ENCODE measurements at places on chromosomes 5 and 9.

- no peak for DNase-seq
Observed at GRCh38 chr9:117343427-117343826, 71.4 kb downstream of the ASTN2 start.

DNA sequence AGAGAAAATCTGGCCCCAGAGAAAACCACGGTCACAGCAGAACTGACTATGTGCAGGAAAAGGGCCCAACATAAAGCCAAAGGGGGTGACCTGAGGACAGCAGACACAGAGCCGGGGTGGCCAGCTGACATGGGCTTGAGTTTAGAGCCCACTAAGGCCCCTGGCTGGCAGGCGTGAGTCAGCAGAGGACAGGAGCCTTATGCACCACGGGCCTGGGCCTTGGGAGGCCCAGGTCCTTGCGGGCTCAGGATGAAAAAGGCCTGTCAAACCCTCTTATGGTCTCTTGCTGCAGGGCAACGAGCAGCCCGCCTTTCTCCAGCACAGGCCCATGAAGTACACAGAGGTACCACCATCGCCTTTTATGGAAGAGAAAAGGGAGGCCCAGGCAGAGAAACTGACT lies 19.7 kb downstream of the STK10 start:
- no peak for DNase-seq

DNA sequence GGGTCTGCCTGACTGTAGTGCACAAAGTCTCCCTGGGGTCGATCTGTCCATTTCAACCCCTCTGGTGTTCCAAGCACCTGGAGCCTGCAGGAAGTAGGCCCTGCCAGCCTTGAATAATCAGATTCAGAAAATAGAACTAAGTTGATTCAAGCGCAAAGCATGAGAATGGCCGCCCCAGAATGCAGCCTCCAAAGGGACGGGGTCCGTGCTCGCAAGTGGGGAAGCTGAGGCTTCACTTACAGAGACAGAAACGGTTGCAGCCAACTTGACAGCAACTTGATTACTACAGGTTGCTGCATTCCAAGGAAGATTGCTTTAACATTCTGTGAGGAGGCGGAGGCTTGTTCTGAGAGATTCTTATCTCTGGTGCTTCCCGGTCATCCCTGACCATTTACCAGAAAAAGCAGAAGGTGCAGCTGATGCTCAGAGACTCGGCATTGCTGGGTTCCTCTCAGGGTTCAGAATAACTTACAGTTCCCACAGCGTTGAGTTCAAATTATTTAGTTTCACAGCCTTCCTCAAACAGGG lies 14.9 kb upstream of the LRRC14B start:
- no peak for DNase-seq

DNA sequence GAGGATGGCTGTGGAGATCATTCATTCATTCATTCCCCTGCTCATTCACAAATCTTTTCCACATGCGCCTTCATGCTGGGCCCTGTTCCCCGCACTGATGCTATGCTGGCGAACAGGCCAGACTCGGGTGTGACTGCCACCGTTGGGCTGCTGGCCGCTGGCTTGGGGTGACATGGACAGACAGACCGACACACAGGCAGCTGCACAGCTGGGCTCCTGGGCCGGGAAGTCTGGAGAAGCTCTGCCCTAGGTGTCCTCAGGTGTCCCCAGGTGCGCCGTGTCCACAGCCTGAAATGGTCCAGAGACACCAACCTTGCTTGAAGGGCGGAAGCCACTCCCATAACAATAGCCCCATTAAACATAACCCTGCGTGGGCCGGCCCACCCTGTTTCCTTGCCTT lies 35.0 kb upstream of the BARHL1 start:
- no peak for DNase-seq

DNA sequence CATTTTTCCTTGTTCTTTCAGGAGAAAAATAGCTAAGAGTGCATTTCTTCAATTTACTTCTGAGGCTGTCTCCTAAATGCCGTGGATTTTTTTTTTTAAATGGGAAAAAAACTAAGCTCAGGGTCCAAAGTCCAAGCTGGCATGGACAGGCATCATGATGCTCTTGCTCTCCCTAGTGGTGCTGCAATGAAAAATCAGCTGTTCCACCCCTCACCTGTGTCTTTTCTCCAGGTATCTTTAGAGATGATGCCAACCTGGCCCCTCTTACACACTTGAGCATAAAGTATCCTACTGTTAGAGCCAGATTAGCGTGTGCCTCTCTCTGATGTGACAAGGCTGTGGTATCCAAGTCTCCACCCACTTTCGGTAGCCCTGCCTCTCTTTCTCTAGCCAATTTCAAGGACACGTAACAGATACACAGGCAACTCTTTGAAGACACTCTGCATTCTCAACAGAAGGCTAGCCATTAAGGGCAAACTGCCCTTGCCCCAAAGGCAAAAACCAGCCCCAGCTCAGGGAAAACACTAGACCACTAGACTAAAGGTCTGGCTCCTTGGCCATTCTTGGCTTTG lies 208.8 kb downstream of the SAXO1 start:
- no peak for DNase-seq

DNA sequence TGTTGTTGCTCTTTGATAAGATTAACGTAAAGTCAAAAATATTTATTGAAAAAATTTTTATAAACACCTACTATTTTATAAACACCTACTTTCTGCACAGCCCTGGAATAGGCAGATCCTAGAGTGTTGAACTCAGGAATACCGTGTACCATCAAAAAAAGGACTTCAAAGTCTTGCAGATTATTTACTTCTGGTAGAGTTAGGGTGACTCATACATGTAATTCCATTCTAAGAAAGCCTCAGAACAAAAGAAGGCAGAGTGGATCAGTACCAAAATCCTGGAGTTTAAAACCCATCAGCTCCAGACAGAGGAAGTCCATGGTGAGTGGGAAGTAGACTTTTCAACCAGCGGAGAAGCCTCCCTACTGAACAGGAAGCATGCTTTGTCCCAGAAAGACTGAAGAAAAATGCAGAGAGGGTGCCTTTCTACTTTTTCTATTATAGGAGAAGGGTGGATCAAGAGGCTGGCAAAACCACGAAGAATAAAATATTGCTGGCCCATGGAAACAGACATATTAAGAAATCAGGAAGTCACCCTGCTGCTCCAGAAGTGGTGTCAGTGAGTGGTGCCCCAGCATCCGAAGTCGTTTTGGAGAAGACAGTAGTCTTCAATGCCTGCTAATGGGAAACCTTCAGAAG lies 45.1 kb upstream of the DAB2 start:
- no peak for DNase-seq

- DNase-seq, result no peak
Observed at GRCh38 chr9:133104718-133105460, 16.2 kb downstream of the RALGDS start.

Data from CD4-positive, alpha-beta T cell treated with Interleukin-4 for 1 hour (primary cell).